ENCODE measurements at places on chromosomes 4 and X.

- no peak for DNase-seq
Measured at GRCh38 chrX:53250556-53250955, 25.5 kb upstream of the KDM5C start.

GRCh38 chr4:123876671-123877101 is 480.1 kb downstream of the SPRY1 start:
- DNase-seq = no peak

DNA sequence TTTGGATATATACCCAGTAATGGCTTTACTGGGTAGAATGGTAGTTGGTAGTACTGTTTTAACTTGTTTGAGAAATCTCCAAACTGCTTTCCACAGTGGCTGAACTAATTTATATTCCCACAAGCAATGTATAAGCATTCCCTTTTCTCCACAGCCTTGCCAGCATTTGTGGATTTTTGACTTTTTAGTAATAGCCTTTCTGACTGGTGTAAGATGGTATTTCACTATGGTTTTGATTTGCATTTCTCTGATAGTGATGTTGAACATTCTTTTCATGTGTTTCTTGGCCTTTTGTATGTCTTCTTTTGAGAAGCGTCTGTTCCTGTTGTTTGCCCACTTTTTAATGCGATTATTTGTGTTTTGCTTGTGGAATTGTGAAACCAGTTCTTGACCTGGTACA is 290.5 kb downstream of the BMPR1B start:
- no peak for DNase-seq

DNA sequence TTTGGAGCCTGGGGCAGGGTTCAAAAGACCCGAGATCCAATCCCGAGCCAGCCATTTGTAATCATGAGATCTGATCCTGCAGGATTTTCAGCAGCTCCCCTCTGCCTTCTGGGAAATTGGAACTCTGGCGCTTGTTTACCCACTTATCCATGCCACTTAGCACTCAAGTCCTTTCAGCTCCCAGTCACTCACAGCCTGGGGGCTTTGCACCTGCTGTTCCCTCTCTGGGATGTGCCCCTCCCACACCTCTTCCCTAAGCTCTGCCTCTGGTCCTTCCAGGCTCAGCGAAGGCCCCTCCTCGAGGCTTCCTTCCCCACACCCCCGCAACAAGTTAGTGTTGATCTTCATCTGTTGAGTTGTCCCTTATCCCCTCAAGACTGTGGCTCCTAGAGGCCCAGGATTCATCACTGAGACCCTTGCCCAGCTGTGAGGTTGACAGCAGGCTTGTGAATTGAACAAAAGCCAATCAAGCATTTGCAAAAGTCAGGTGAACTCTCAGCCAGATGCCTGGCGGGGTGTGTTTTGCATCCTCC is 99.1 kb upstream of the AFAP1 start:
- no peak for DNase-seq

GRCh38 chr4:139523076-139523475 is 32.9 kb downstream of the SETD7 start:
- no peak for DNase-seq

DNA sequence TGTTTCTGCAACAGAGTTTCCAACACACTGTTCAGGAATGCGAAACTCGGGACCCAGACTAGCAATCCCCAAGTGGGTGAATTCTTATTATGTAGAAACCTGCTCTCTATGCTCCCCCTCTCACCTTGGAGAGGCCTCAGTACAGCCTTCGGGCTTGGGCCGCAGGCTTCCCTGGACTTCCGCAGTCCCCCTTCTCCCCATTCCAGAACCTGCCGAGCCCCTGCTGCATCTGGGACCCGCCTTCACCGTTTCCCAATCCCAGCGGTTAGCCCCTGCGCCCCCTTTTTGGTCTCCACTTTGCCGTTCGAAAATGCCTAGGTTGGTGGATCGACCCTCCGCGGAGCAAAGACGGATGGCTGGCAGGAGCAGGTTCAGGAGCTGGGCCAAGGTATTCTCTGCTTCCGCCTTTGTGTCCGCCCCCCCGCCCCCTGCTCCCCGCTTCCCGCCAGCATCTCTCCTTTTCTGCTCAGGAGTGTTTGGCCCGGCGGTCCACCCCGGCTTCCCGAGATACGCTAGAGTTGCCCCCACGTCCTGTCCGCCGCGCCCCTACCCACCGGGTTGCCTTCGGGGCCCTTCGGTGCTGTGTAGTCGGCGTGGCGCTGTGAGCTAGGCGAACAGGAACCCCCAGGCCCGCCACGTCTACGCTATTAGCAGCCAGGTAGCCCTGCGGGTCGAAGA is 11.5 kb downstream of the HAND2 start:
- no peak for DNase-seq

GRCh38 chrX:63744850-63745394 is 40.1 kb downstream of the ARHGEF9 start:
- no peak for DNase-seq

- DNase-seq = peak; percentile 52
Measured at GRCh38 chrX:16239211-16239610, 71.9 kb downstream of the MAGEB17 start.

GRCh38 chr4:117421706-117422105 is 336.3 kb upstream of the TRAM1L1 start:
- no peak for DNase-seq

DNA sequence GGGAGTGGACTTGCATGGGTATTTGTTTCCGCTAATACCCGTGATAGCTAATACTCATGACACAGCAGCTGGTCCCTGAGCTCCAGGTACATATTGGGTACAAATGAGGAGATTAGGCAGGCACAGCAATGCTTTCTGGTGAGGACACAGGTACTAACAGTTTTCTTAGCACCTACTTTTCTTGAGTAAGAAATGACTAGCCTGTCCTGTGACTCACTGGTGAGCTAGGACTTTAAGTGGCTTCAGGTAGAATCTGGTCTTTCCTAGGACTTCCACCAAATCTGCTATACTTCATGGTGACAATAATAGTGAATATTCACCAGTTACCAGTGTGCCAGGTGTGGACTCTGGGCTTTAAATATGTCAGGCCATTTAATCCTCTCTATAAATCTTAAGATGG is 407.4 kb upstream of the NR3C2 start:
- no peak for DNase-seq

DNA sequence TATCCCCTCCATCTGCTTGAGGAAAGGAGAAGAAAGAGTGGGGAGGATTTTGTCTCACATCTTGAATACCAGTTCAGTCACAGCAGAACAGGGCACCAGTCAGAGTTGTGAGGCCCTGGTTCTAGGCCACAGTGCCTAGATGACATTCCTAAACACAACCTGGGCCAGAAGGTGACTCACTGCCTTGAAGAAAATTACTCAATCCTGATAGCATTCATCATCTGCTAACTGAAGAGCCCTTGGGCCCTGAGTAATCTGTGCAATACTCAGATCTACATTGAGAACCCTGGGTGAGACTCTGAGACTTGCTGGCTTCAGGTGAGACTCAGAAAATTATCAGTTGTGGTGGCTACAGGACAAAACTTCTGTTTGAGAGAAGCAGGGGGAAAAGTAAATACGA is 20.5 kb upstream of the PRR32 start:
- no peak for DNase-seq

DNA sequence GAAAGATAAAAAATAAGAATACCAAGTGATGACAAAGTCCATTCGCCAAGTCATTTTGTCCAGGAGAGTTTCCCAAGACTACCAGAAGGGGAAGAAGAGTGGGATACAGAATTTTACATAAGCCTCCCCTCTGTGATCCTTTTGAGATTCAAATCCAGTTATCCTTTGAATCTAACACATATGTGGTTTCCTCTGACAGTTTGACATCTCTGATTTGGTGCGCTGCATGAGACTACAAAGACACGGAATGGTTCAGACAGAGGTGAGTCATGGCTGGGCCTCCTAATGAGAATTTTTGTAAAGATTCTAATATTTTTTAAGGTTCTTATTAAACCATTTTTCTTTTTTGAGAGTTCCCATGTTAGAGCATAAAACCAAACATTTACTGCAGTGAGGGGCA is 38.3 kb downstream of the SLC10A6 start:
- no peak for DNase-seq

GRCh38 chr4:172776203-172776861 is 392.3 kb upstream of the GALNT7 start:
- no peak for DNase-seq

GRCh38 chr4:5967783-5968182 is 50.4 kb downstream of the C4orf50 start:
- DNase-seq = no peak

DNA sequence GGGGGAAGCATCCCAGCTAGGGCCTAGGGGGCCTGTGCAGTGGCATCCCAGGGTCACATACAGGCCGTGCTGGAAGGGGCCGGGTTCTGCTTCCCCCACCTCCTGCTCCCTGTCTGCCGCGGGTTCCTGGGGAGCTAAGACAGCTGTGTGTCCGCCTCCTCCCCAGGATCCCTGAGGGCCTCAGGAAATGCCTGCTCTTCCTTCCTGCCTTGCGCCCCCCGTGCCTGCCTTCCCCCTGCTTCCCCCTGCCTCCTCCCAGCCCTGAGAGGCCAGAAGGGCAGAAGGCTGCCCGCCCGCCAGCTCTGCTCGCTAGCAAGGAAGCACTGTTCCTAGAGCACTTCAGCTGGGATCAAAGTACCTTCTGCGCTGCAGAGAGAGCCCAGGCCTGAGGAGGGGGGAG is 2.9 kb upstream of the BGN start:
- no peak for DNase-seq

DNA sequence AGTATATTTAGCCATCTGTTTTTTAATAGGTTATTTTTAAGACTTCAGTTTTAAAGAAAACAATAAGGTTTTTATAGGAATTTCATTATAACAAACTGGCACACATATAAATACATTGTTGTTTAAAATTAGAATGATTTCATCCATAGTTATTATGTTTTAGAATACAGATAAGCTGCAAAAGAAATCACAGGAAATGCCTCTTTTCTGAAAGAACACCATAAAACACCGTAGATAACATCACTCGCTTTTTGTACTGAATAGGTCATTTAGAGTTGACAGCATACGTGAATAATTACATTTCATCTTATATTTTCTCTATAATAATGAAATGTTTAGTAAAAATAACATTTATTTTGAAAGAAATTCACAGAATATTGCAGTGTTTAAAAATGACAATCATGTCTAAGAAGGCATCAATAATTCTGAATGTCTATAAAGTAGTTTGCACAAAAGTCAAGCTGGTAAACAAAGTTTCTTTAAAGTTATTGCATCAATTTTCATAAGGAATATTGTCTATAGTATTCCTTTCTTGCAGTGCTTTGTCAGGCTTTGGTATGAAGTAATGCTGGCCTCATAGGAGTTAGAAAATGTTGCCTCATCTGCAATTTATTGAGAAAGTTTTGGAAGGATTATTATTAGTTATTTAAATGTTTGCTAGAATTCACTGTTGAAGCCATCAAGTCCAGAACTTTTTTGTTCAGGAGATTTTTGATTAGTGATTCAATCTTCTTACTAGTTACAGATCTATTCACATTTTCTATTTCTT is 17.9 kb upstream of the VEGFC start:
- no peak for DNase-seq

GRCh38 chr4:124903995-124904722 is 191.6 kb upstream of the ANKRD50 start:
- DNase-seq = peak; percentile 36

DNA sequence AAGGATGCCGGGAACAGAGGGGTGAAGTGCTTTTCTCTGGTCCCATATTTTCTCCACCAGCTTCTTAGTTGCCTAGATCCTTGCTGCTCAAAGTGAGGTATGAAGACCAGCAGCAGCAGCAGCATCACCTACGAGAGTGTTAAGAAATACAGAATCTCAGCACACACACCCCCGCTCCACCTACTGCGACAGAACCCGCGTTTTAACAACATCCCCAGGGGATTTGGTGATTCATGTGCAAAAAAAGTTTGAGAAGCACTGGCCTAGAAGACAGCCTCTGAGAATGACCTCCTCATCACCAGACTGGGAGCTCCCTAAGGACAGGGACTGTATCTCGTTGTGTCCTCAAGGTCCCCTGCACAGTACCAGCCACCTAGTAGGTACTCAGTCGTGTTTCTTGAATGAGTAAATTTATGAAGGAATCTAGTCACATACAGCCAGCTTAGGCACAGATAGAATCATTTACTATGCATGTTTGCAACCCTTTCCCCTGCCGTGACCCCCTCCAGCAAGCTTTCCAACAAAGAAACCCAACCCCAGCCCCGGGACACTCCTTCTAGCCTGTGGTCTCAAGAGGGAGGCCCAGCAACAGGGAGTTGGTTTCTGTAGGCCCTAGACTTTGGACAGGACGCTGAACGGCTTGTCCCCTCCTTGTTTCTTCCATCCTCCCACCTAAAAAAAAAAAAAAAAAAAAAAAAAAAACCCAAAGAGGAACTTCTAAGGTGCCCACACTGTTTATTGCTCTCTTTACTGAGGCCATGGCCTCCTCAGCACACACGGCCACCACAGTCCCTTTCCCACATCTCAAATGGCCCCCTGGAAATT is 21.5 kb downstream of the RTL5 start:
- no peak for DNase-seq

GRCh38 chrX:63404332-63404731 is 53.2 kb upstream of the SPIN4 start:
- no peak for DNase-seq

DNA sequence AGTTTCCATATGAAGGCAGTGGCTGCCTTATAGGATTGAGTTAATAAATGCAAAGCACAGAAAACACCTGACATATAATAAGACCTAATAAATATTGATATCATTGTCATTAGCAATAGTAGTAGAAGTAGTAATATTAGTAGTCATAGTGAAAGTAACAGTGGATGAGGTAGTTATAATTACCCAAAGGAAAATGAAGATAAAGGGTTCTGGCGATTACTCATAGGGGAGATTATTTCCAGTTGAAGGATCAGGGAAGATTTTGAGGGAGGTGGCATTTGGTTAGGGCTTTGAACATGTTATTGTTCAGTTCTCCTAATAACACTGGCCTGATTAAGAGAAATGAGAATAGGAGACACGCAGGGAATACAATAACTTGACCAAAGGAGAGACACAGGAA is 131.9 kb upstream of the GPRIN3 start:
- no peak for DNase-seq

DNA sequence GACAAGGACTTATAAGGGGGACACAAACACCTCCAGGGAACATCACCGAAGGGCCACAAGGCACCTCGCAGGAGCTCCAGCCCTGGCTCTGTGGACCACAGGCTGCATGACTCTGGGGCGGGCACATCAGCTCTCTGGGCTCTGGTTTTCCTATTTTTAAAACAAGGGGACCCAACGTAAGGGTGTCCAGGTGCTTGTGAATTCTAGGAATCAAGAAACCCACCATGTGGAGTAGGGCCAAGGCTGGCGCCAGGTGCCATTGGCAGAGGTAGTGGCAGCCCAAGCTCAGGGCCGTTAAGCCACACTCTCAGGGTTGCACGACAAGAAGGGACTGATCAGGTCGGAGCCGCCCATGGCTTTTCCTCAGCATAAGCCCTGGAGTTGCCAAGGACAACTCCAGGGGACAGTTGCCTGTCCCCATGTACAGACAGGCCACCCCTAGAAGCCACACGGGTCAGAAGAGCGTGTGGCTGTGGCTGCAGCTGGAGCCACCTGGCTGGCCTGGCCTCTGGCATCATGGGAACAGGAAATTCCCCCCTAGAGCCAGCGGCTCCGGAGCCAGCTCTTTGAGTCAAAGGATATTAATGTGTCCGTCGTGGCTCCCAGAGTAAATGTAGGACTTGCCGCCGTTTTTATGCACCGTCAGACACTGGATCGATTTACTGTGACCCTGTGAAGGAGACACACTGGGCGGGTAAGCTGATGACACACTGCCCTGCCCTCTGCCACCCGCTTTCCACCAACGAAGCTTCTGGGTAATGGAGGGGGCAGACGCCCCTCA is 32.5 kb downstream of the WDR1 start:
- DNase-seq = no peak

GRCh38 chr4:64417974-64418373 is 8.7 kb upstream of the TECRL start:
- DNase-seq = peak; percentile 6

- DNase-seq = peak; percentile 82
Measured at GRCh38 chrX:149939905-149940673, 1.8 kb upstream of the EOLA2 start.

Measured in RWPE1 (cell line).